ENCODE measurements at places on chromosomes 3 and 15. TPM values are rescaled to one million over a fixed set of nuclear protein-coding genes. Genes with fewer than 3 reads are reported as not detected.

GRCh38 chr3:142210144-142210543 is 15.2 kb downstream of the GK5 start:
- no peak for DNase-seq

DNA sequence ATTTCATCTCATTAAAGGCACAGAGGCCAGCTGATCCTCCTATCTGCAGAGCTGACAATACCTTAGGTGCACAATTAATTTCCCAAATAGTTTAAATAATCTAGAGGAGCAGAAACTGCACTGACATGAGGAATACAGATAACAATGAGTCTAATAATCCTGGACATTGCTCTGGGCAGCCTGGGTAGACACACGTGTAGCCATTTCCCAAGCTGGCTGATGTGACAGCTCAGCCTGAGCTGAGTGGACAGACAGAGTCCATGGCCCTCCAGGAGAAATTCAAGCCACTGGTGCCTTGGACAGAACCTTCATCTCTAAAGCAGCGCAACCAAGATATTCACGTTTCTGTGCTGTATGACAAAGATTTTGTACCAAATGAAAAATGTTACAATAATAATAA is 222.6 kb downstream of the MECOM start:
- no peak for DNase-seq

The DAZL gene
- total RNA-seq: not detected

DNA sequence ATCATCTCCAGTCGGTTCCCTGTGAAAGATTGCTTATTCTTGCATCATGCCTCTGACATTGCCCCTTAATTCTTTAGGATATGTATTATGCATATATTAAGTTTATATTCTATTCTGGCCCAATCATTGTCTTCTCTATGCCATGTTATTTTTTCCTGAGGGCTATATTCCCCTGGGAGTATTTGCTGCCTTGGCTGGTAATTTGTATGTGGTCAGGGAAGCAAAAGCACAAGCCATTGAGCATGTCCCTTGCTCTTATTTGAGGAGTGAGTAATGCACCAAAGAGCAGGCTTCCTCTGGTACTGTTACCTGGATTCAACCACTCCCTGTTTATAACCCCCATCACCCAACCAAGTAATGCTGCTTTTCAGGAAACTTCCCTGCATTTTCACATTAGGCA is 36.3 kb downstream of the STAC start:
- DNase-seq: no peak

The CKMT1A gene
- total RNA-seq: 3.8 TPM

The SLC28A2 gene
- total RNA-seq: not detected

DNA sequence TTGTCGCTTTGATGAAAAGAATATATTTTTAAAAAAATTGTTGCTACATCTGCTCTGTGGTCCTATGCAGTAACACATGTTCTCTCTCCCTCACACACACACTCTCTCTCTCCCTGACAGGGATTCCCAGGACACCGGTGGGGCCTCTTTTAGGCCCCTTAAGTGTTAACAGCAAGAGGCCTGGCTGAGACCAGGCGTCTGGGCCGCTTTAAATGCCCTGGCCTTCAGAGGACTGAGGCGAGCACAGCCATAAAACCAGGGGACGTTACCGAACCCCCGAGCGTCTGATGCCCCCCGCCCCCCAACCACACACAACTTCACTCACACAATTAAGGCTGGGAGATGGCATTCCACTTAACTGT is 1.7 kb downstream of the BNC1 start:
- no peak for DNase-seq

The CLDN18 gene
- total RNA-seq: not detected

DNA sequence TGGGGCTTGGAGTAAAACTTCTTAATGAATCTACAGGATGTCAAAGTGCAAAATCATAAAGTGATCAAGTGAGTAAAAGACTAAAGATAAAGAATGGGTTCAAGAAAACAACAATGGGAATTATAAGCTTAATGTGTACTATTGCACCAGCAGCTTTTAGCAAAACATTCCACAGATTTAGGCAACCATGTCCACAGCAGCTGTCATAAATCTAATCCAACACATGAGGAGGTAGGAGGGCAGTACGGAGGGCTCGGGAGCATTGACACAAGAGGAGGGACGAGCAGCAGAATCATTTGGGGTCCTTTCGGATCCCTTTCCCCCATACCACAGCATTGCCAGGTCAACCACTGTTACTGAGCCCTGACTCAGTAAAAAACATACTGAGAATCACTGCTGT is 464.3 kb upstream of the WNT5A start:
- DNase-seq: no peak

The SUCNR1 gene
- 2.6 TPM for total RNA-seq

DNA sequence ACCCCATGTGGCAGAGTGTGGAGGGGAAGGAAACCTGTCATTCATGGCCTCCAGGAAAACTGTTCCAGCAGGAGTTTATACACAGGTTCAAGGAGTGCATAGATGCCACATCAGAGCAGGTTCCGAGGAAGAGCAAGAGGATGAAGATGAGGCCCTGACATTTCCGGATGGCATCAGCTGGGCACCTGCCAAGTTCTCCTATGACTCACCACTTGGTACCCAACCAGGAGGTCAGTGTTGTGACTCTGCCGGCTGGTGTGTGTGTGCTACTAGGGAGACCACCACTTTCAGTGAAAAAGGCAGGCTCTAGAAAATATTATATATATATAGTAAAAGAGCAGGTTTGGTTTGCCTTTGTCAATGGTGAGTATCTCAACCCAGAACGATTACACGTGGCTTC is 69.3 kb downstream of the NTRK3 start:
- no peak for DNase-seq

The RGMA gene
- 8.5 TPM for total RNA-seq

DNA sequence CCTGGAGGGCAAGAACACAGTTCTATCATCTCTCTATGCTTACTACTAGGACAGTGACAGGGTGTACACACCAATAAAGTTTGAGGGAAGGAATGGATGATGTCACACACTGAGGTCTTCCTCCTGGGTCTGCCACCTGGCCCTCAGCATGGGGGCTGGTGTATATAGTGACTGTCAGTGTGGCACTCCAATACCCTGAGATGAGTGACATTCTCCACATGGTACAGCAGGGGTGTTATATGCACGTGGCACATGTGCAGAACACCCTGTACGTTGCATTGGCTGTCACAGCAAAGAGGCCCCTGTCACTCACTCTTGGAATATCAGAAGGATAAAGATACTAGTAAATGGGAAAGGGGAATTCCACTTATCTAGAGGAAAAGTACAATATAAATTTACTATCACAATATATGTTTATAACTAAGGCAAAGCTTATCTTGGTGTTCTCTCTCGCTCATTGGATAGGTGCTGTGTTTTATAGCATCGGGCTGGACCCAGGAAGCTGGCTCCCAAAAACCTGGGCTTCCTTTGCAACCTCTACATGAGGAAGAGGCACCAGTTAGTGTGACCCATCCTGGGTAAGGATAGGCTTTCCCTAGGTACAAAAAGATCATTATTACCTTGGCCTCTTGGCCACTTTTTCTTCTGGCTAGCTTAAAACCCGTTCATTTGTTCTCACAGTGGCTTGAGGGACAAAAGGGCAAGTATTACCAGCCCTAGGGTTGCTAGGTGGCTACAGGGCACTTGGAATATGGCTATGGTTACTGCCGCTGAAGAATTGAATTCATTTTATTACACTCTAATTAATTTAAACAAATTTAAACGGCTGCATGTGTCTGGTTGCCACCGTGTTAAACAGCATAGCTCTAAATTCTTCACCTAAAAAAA is 54.8 kb upstream of the HES1 start:
- no peak for DNase-seq

- no peak for DNase-seq
Observed at GRCh38 chr3:105812194-105812586, 56.6 kb downstream of the CBLB start.

The GOLGA8J gene
- total RNA-seq: not detected

The DUOXA2 gene
- total RNA-seq: not detected

The FGF7 gene
- 127 TPM for total RNA-seq

The AP3B2 gene
- 0.31 TPM for total RNA-seq

The SMCO1 gene
- total RNA-seq: not detected

DNA sequence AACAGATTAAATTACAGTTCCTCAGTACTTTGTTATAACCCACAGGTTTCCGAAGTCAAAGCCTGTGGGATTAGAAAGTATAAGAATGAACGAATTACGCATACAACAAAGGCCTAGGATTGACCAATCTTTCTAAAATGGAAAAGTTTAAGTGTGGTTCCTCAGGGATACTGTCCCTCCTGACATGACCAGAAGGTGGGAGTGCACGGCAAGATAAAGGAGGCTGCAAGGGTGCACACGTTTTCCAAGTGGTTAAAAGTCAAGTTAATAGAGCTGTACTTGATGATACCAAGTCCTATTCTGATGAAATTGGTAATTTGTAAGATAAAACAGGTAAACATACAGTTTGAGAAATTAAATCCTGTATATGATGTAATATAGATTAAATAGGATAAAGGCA is 96.2 kb downstream of the ALDH1A2 start:
- DNase-seq: no peak

DNA sequence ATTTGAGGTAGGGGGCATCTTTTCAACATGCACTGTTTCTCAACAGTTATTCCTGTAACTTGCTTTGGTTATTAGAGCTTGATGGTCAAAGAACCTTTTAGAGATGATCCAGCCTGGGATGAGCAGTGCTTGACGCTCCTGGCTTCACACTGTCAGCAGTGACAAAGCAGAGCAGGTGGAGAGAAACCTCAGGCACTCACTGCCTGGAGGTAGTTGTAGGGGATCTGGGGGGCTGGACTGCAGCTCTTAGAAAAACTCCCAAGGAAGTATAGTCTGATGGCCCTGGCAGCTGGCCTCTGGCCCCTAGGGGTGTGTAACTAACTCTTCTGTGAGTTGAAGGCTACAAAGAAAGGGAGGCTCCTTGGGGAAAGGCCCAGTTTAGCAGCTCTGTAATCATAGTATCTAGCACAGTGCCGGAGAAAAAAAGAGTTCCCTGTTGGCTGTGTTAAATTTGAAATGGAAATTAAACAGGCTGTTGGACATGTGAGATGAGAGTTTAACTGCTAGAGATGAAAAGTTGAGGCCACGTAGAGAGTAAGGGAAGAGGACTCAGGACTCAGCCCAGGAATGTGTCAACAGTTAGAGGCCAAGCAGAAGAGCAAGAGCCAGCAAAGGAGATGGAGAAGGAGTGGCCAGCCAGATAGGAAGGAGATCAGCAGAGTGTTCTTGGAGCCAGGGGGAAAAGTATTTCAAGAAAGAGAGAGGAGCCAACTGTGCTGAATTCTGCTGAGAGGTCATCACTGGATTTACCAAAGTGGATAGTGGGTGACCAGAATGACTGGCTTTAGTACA is 14.2 kb downstream of the OXNAD1 start:
- no peak for DNase-seq

- no peak for DNase-seq
Observed at GRCh38 chr3:45048244-45048643, 22.1 kb downstream of the CLEC3B start.

GRCh38 chr15:85927931-85928537 is 133.3 kb upstream of the KLHL25 start:
- DNase-seq: no peak

GRCh38 chr15:71666763-71667620 is 143.4 kb upstream of the NR2E3 start:
- no peak for DNase-seq

DNA sequence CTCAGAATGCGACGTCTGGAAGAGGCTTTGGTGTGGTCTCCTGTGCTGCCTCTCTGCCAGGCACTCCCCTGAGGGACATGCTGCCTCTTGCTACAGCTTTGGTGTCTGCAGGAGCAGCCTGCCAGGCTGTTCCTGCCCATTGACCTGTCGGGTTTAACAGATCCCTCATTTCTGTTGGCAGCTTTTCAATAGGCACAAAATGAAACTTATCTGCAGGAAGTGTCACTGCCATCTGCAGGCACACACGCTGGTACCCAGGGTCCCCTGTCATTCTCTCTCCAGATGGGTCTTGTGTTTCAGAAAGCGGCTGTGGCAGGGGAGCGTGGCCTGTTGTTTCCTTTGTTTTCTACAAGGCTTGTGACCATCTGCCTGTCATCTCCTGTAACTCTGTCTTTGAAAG is 328.3 kb upstream of the CHRM5 start:
- DNase-seq: no peak

- no peak for DNase-seq
Observed at GRCh38 chr15:62103431-62103830, 36.7 kb downstream of the C2CD4A start.

DNA sequence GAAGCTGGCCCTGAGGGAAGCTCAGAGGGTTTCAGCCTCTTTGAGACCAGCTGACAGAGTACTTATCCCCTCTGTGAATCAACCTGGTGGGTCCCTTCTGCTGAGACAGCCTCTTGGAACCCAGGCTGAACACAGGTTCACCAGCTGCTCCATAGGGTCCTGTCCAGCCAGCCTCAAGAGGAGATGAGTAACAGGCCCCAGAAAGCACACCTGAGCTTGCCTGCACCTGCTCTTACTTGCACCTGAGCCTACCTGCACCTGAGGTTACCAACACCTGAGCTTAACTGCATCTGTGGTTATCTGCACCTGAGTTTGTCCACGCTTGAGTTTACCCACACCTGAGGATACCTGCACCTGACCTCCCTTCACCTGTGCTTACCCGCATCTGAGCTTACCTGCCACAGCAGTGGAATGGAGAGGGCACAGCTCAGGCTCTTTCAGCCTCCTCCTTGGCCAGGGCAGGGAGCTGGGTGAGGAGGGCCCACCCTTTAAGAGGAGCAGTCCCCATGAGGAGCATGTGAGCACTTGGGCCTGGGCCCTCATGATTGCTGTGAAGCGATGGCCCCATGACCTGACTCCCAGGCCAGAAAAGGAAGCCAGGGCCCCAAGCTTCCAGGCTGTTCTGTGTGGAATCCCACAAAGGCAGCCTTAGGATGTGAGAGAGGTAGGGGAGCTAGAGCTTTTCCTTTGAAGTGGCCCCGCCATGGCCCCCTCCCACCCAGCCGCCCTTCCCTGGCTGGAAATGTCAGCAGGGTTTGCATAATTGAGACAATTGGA is at the start of gene TRPM1:
TRPM1 (minus strand) TSS at position 464 of the 777 bp plus-strand sequence. CDS start 20,370 bp downstream, outside the sequence.
- DNase-seq: no peak

The BFSP2 gene
- total RNA-seq: not detected

The SST gene
- not detected for total RNA-seq

The CYP19A1 gene
- 1.5 TPM for total RNA-seq

GRCh38 chr3:104907507-104907906 is 459.2 kb upstream of the ALCAM start:
- DNase-seq: no peak

DNA sequence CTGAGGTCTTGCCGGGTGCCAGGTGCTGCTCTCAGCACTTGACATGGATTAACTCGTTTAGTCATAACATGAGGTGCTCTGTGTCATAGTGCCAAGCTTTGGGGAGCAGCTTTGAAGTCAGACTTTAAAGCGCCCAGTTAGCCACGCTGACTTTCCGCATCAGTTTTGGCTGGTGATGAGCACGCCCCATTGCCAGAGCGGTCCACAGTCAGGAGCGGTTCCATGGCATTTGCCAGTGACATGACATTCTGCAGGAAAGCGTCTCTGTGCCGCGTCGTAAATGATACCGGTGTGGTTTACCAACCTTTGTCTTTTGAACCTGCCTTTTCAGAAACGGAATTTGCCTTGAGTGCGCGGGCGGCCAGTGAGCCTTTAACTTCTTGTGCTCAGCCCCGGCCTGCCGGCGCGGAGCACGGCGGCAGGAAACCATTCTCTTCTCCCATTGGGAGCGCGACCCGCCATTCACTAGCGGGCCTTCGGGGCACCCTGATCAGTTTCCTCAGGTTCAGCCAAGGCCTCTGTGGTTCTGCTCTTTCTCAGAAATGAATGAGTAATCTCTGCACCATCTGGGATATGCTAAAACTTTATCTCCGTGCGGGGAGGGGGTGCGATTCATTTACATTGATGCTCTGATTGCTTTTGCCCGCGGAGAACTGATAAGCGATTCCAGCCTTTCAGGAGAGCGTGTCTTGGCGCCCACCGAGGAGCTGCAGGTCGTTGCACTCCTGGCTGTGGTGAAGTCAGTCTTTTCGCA is 1.7 kb upstream of the SLC2A2 start:
- DNase-seq: no peak

- DNase-seq: no peak
Observed at GRCh38 chr3:143172062-143172794, 52.7 kb downstream of the CHST2 start.

The STXBP5L gene
- not detected for total RNA-seq

Measured in omental fat pad (tissue), 4 donors.